ENCODE measurements at places on chromosomes 6 and 20.

DNA sequence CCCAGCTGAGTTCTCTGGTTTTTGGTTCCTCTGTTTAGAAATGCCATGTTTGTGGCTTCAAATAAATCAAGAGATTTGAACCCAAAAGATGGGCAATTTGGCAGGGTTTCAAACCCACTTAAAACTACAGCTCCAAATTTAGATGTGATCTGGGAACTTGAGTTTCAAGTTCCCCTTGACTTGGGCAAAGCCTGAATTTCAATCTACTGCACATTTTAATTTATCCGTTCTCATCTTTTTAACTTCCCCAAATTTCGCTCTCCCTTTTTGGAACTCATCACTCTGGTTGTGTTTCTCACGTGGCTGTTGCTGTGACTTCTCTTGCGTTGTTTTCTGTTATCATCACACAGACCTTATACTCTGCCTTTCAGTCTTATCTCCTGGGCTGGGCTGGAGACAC is 230.9 kb downstream of the CDC5L start:
- no peak for DNase-seq

GRCh38 chr20:1215386-1216170 is 10.3 kb upstream of the RAD21L1 start:
- no peak for DNase-seq

- DNase-seq: no peak
Measured at GRCh38 chr6:69673298-69673697, 123.5 kb downstream of the LMBRD1 start.

GRCh38 chr20:38877483-38877882 is 48.7 kb upstream of the FAM83D start:
- no peak for DNase-seq

DNA sequence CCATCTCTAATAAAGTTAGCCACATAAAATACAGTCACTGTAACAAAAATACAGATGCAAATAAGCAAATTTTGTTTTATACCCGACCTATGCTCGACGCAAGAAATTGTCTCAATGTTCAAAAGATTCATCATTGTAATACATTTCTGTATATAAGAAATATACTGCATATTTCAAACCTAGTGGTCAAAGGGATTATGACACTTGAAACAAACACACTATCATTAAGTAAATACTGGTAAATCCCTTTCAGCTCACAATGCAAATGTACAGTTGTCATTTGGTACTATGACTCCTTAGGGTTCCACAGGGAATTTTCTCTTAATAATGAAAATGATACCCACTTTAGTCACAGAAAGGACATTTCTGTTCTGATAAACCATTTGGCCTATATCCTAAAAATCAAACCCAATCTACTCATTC is 2.2 kb downstream of the HIVEP2 start:
- DNase-seq: peak; percentile 48

- peak; percentile 83 for DNase-seq
Measured at GRCh38 chr6:116268589-116269293, 11.0 kb downstream of the TSPYL1 start.

DNA sequence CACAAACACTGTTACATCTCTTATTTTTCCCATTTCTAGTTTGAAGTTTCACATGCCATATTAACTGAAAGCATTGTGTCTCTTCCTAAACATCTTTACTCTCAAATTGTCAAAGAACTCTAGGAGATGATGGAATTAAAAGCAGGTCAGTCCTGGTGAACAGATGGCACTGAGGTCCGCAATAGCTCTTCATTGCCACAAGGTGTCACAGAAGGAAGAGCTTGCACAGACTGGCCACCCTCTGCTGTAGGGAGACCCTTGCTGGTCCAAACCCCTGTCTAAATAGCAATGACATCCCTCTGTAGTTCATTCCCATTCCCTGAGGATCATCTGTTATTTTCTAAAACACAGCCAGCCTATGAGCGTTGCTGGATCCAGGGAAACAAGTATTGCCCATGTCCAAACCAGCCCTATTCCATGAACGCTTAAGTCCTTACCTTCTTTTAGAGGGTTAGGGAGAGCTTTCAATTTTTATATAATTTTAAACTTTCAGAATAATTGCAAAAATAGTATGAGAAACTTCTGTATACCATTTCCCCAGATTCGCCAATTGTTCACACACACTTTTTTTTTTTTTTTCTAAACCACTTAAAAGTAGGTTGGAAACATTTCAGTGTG is 10.1 kb upstream of the HDAC2 start:
- peak; percentile 35 for DNase-seq

GRCh38 chr6:41066867-41067304 is 5.3 kb downstream of the OARD1 start:
- DNase-seq: peak; percentile 77
